ENCODE measurements at places on chromosomes 4 and X. TPM values are rescaled to one million over a fixed set of nuclear protein-coding genes. Genes with fewer than 3 reads are reported as not detected.

- DNase-seq = no peak
Measured at GRCh38 chr4:5052726-5053425, 1.6 kb downstream of the STK32B start.

GRCh38 chr4:146633471-146633800, 5.3 kb upstream of the POU4F2 start:
- DNase-seq = no peak

DNA sequence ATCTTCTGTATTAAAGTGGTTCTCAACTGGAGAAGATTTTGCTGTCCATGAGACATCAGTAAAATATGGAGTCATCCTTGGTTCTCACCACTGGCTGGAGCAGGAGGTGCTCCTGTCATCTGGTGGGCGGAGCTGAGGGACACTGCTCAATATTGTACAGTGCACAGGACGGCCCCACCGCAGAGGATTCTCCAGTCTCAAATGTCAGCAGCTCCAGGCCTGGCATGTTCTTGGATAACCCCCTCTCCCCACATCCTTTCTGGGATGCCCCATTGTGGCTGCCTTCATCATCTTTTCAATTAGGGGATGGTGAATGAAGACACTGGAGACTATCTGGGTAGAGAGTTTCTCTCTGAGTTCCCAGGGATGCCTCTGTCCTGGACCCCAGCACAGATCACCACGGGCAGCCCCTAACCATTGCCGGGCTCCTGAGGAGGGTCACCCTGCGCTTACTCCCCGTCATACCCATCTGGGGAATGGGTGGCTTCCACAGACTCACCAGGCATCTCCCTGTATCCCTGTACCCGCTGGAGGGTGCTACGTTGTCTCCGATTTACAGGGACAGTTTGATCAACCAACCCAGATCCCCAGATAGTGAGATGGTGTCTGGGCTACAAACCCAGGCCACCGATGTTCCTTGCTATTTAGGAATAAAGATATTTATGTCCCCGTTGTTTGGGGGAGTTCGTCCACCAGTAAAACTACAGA, 21.9 kb upstream of the P2RY8 start:
- DNase-seq = no peak

- no peak for DNase-seq
Measured at GRCh38 chr4:156227321-156227720, 273.7 kb upstream of the CTSO start.

DNA sequence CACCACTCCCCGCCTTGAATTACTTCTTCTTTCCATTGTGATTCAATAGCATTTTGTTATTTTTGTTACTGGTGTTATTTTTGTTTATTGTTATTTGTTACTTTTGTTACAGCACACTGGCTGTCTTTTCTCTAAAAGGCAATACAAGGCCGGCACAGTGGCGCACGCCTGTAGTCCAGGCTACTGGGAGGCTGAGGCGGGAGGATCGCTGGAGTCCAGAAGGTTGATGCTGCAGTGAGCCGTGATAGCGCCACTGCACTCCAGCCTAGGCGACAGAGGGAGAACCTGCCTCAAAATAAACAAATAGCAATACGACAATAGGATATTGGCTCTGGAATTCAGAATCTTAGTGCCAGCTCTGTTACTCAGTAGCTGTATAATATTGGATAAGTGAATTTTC, 1.0 kb upstream of the MED12 start:
- DNase-seq = no peak

- DNase-seq = no peak
Measured at GRCh38 chr4:772118-772517, 53.8 kb downstream of the CPLX1 start.

DNA sequence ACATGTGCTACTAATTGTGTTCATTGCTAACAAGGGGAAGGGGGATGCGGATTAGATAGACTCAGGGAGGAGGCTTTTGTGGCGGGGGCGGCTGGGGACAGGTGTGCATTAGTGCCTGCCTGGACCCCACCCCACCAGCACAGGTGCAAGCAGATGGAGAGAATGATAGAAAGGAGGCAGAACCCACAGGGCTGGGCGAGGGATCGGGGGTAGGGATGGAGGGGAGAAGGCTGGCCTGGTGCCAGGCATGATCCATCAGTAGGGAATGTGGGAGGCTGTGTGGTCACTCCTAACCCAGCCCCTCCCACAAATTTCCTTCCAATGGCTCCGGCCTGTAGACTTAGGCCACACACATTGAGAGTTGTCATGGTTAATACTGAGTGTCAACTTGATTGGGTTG, 30.5 kb upstream of the CRMP1 start:
- DNase-seq = no peak

DNA sequence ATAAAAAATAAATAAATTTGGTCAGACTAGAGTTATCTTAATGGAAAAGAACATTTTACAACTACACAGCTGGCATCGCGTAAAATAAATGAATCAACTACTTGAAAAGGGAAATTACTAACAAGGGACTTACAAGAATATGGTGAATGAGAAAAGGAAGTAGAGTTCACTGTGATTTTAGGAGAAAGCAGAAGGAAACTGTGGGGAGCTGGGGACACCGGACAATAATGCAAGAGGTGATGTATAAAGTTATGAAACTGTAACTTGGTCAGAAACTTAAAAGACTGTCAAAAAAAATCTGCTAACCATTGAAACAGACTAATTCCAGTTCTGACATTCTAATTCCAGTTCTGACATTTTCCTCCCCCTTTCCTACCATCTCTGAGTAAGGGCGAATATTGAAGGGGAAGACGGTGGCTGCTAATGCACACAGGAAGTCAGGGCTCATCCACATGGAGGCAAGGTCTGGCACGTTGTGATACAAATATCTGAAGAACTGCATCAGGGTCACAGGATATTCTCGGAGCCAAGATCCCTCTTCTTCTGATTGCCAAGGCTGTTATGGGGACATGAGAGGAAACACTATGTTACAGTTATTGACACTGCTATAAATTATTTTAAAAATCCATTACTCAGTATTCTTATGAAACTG, 170.5 kb downstream of the CDS1 start:
- no peak for DNase-seq

DNA sequence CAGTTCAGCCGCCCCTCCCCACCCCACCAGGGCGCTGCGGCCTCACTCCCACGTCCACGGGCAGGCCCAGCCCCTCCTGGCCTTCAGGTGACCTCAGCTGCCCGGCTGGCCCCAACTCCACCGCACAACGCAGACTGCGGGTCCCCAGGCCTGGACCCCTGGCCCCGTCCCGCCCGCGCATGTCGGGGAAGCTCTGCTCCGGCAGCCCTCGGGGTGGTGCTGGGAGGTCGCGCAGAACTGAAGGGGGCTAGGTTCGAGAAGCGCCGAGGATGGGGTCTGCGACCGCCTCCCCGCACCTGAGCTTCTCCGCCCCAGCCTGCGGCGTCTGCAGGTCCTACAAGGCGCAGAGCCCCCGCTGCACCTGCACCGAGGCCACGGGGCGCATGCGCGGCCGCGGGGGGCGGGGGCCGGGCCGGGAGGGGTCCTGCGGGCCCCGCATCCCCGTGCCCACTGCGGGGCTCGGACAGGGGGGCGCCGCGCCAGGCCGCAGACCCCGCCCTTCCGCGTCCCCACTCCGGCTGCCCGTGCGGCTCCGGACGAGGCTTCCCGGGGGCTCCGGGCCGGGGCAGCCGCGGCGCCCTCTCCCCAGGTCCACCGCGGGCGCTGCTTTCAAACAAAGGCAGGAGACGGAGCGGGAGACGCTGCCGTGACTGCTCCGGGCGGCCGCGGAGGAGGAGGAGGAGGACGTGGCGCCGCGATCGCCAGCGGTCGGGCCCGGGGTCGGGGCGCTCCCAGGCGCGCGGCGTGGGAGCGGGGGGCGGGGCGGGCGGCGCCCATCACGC, 672 bp upstream of the NAT8L start:
- DNase-seq = no peak

DNA sequence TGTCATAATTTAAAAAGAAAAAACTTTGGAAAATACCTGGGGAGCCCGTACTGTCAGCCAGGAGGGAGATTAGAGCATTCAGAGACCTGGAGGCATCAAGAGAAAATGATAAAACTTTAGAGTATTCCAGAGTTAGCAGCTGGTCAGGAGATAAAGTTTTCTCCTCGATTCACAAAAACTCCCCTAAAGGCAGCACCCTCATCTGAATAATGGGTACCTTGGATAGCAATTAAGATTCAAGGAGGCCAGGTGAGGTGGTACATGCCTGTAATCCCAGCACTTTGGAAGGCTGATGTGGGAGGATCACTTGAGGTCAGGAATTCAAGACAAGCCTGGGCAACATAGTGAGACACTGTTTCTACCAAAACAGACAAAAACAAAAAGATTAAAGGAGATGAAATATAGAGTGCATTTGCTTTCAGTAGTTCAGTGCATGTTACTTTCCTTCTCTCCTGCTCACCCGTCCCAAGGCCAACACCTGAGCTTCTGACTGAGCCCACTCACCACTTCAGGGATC, 18.6 kb upstream of the RAB40A start:
- DNase-seq = no peak

DNA sequence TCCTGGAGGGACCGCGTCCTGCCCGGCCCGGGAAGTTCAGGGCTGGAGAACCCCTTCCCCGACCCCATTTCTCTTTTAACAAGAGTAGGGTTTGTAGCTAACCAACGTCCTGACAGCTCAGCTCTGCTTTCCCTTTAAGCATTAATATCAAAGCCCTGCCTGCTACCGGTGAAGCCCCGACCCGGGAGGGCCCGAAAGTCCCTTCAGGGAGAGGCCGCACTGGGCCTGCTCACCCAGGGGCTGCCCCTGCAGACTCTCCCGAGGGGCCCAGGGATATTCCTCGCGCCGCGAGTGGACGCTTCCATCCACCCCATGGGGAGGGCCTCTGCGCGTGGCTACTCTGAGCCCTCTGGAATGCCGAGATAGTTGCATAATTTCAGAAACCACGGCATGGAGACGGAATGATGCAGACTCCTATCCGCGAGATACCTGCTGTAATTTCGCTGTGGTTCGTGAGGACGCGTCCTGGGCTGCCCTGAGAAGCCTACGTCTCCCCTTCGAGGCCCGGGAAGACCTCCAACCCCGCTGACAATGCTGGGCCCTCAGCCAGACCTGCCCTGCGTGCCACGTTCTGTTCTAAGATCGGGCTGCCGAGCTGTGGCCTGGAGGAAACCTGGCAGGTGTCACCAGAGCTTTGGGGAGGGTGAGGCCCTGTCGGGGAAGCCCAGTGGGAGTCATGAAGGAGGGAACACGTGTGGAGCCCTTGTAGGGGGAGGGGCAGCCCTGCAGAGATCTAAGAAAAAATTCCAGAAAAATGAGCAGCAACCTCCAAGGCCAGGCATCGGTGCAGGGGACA, 999 bp upstream of the CTBP1 start:
- peak; percentile 51 for DNase-seq

DNA sequence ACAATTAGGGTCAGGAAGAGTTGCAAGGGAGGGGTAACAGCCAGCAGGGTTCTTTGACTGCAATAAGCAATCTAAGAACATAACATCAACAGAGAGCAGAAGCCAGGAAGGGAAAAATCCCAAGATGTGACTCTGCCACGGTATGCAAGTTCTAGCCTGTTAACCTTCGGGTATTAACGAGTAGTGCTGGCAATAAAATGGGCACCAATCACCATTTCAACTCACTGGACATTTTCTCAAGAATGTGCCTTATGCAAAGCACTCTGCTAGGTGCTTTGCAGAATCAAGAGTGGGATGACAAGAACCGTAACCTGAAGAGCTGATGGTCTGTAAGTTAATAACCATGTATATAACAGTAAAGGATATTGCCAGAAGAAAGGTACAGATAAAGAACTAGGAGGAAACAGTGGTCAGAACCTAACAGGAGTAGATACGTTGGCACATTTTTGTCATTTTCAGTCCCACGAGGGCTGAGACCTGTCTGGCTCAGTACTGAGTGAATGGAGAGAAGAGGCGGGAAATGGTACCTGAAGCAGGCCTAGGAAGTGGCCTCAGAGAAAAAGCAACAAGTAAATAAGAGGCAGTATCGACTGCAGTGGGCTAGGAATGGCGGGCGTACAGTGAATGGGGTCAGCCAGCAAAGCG, 2.7 kb downstream of the ELOVL6 start:
- DNase-seq = no peak

DNA sequence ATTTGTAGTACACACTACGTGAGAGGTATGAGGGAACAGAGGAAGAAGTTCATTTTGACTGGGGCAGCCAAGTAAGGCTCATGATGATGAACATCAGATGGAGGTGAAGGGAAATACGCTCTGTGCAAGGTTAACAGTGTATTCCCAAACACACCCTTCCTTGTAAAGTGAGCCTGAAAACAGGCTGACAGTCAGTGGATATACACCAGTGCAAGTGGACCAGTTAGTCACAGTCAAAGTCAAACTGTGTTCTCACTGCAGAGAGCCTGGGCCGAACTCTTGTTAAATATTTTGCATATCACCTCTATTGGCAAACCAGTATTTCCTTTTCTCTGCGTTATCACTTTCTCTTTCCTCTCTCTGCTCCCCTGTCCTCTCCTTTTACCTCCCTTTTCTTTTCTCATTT, 23.4 kb upstream of the RHOH start:
- DNase-seq = no peak

DNA sequence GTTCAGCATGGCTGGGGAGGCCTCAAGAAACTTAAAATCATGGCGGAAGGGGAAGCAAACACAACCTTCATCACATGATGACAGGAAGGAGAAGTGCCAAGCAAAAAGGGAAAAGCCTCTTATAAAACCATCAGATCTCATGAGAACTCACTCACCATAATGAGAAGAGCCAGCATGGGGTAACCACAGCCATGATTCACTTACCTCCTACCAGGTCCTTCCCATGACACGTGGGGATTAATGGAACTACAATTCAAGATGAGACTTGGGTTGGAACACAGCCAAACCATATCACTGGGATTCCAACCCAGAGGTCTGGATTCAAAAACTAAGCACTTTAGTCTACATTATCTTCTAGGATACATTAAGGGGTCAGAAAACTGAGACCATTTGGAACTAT, 609.6 kb upstream of the SPANXN1 start:
- DNase-seq = no peak

GRCh38 chr4:133150486-133151340, 1.6 kb downstream of the PCDH10 start:
- DNase-seq = no peak

DNA sequence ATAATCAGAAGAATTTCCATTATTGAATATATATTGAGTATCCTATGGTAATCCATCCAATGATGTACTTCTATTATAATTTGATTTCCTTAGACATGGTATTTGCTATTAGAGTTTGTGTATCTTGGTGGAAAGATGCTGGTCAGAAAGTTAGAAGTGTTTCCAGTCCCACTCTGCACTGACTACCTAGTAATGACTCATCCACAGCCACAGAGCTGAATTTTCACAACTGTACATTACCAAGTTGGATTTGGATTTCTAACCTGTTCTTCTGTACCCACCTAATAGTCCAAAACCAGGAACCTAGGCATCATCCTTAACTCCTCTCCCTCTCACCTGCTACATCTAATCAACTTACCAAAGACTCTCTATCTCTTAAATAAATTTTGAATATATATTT, 145.4 kb downstream of the REELD1 start:
- no peak for DNase-seq

The INPP4B gene
- 64.2 TPM for polyA plus RNA-seq

The TSPAN6 gene
- polyA plus RNA-seq = 7.7 TPM

Data from naive thymus-derived CD4-positive, alpha-beta T cell (primary cell).